ENCODE measurements at places on chromosomes 3 and 15.

GRCh38 chr15:95119041-95119610 is 887.8 kb downstream of the MCTP2 start:
- DNase-seq: no peak

DNA sequence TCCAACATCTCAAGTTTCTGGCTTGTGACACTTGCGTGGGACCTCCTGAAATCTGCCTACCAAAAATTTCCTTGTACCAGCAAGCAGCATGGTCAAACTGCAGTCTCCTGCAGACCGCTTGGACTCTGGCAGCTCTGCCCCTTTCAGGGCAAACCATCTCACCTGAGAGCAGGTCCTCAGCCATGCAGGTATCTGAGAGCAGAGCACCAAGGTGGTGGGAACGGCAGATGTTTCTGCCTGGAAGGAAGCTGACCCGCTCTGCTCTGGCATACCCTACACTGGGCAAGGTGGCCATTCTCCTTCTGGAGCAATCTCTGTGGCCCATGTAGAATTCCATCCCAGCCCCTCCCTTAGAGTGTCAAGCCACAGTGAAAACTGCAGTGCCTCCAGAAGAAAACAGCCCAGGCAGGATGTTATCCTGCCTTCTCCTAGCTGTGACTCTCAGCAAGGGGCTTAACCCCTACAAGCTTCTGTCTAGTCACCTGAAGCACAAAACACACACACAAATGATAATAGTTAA is 21.6 kb downstream of the MESD start:
- no peak for DNase-seq

DNA sequence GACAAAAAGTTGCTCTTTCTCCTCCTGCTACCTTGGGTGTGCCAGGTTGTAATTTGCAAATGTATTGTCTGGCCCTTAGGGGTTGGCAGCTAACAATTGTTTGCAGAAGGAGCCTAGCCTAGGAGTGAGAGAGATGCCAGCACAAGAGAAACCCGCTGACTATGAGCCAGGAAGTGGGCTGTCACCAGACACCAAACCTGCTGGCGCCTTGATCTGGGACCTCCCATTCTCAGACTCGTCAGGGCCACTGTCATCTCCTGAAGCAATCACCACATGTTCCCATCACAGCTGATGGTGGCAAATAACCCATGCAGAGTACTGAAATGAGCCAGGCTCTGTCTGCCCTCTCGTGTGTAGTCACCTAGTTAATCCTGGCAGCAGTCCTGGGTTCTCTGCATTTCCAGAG is 406.4 kb upstream of the NPAP1 start:
- no peak for DNase-seq

DNA sequence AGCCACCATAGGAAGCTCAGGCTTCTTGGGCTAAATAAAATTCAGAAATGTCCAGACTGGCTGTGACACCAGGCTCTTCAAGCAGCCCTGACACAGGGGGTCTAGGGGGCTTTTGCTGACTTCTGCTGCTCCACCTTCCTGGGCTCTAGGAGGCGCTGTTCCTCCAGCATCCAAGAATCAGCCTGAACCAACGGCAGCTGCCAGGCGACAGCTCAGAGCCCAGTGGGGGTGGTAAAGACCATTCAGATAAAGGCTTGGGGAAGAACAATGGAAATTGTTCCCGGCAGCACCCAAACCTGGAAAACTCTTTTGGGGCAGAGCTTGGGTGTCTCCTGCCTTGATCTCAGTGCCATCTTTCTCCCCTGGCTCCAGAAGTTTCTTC is 21.6 kb upstream of the PSTPIP1 start:
- DNase-seq: no peak

GRCh38 chr3:1824359-1824758 is 274.3 kb upstream of the CNTN4 start:
- no peak for DNase-seq

DNA sequence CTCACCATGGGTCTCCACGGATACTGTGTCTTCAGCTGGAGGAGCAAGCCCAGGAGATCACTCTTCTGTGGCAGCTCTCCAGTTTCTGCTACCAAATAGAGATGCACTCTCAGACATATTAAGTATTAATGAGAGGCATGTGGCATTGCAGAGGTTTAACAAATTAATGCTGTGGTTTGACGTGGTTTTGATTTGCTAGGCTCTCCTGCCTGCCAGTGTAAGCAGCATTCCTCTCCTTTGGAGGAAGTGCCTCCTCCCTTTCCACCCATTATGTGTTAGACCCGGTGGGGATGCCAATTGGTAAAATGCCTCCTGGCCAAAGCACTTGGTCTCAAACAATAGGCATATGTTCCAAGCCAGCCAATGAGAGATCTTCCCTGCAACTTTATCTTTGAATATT is 124.8 kb downstream of the MYLK start:
- DNase-seq: no peak

GRCh38 chr3:44682182-44682896 is 30.1 kb upstream of the ZNF502 start:
- DNase-seq: no peak

DNA sequence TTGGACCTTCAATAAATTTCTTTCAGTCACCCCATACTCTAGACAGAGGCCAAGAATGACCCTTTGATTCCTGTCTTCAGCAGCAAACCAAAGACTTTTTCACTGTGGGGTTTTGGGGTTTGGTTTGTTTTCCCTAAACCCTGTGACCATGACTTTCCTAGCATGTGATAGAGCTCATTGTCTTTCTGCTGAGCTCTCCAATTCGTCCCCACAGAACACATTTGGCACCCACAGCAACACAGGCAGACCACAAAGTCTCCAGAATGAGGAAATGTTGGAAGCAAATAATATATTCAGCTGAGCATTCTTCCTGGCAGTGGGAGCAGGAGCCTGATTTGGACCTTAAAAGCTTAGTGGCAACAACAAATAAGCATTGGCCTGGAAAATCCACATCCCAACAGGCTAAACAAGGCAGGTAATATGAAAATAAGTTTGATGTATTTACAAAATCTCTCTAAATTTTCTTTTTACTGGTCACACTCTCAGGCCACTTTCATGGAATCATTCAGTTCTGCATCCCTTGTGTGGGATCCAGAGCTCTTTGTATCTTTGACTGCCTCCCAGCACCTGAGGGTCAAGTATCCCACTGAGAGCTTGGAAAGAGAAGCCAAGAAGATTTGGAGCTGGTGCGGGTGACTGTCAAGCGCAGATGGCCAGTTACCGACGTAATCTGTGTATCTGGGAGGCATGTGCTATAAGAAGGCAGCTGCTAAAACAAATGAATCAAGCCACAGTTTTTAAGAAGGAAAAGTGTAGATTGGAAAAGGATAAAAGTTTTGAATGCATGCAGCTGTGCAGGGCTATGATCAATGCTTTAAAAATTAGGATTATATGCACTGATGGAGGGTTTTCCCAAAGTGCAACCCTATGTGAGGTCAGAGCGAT is 36.5 kb upstream of the CPB1 start:
- DNase-seq: no peak

GRCh38 chr3:161187046-161187445 is 34.1 kb upstream of the NMD3 start:
- DNase-seq: no peak

GRCh38 chr3:183266454-183266853 is 13.4 kb downstream of the B3GNT5 start:
- no peak for DNase-seq

- no peak for DNase-seq
Observed at GRCh38 chr3:136186846-136187245, 9.3 kb downstream of the MSL2 start.

- peak; percentile 46 for DNase-seq
Observed at GRCh38 chr15:75029378-75030022, 6.1 kb downstream of the PPCDC start.

DNA sequence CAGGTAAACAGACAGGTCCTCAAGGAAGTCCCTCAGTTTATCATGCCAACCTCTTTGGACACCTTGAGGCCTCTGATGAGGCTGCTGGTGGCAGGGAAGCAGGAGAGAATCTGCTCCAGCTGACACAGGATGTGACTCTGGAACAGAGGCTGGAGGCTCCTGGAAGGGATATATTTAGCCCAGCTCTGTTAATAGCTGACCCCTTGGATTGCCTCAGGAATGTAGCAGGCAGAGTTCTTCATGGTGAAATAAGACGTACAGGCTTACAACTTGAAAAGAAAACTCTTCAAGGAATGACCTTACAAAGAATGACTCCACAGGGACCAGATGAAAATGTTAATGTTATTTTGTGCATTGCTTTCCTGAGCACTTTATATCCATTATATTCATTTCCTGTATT is 90.5 kb downstream of the AQP9 start:
- DNase-seq: peak; percentile 72

GRCh38 chr3:130979117-130979516 is 47.5 kb downstream of the ASTE1 start:
- DNase-seq: no peak

GRCh38 chr3:19432669-19433068 is 284.4 kb downstream of the KCNH8 start:
- no peak for DNase-seq

DNA sequence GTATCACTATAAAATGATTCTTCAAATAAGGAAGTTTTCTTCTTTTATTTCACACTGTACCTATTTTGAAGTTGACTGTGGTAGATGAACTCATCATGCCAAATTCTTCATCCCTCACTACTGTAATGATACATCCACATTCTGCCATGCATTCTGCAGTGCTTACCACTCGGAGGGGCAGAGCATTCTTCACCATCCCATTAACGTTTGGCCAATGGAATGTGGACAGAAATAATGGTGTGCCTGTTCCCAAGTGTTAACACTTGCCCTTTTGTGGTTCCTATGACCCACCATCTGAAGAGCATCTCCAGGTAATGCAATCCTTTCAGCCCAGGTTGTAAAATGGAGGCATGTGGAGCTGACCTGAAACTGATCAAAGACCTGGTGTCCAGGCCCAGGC is 18.6 kb downstream of the GOLIM4 start:
- DNase-seq: no peak

DNA sequence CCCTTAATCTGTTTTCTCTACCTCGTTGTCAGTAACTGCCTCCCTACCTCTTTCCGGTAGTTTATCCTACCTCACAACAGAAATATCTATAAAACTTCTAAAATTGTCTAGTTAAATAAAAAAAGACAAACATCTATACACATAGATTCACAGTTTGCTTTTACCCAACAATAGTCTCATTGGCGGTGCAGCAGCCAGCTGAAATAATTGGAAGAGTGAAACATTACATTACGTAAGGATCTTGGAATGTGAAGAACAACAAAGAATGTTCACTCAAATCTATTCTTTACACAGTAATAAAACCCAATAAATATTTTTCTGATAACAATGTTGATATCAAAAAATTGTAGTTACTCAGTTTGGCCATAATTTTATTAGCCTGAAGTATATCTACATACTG is 115.5 kb upstream of the ARPP21 start:
- no peak for DNase-seq

DNA sequence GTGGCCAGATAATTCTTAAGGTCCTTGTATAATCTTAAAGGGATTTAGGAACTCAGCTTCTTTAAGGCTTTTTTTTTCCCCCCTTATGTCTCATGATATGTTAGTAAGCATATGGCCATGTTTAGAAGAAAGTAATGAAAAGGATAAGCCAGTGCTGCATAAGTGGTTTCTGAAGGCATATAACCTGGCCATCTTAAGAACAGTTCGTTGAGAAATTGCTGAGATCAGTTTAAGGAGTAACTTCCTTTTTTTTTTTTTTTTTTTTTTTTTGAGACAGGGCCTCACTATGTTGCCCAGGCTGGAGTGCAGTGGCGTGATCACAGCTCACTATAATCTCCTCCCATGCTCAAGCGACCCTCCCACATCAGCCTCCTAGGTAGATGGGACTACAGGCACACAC is 51.7 kb downstream of the UBE2E2 start:
- DNase-seq: no peak

GRCh38 chr15:74716651-74717050 is 8.7 kb downstream of the CYP1A1 start:
- DNase-seq: no peak

DNA sequence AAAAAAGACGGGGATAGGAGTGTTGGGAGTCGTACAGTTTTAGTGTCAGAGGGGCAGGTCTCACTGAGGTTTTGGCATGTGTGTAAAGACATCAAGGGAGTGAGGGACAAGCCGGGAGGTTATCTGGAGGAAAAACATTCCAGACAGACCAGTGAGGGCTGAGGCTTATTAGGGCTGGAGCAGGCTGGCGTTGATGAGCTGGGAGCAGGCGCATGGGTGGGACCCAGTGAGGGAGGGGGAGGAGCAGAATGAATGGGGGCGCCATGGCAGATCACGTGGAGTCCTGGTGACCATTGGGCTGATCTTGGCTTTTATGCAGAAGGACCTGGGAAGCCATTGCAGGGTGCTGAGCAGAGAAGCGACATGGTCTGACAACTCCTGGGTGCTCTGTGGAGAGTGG is 180.2 kb downstream of the SLCO3A1 start:
- DNase-seq: no peak

GRCh38 chr3:186760897-186761447 is 22.4 kb upstream of the EIF4A2 start:
- no peak for DNase-seq

DNA sequence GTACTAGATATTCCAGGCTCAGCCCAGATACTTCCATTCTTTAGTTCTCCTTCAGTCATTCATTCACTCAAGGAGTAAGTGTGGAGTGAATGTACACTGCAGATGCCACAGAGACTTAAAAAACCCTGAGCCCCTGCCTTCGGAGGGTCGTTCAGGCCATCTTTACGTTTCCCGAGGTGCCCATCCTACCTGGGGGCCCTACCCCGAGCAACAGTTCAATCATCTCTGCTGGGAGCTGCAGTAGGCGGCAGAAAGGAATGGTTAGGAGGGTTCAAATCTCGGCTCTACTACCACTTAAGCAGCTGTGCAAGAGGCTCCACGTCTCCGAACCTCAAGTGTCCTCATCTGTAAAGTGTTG is 613 bp downstream of the SEC13 start:
- DNase-seq: no peak

DNA sequence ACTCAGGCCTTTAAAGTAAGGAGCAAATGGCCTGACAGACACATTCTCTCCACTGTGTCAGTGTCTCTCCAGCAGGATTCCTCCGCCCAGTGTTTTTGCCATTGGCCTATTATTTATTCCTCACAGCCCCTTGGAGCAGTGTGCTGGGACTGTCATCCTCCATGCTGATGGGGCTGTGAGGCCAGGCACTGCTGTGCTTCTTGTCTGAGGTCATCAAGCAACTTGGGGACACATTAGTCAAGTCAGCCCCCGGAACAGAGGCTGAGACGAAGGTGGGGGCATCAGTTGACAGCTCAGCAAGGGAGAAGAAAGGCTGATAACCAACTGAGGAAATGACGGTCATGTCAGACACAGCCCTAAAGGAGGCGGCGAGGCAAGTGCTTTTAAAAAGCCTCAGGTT is 67.4 kb downstream of the XXYLT1 start:
- no peak for DNase-seq

- DNase-seq: no peak
Observed at GRCh38 chr3:53192608-53193007, 31.6 kb downstream of the PRKCD start.

DNA sequence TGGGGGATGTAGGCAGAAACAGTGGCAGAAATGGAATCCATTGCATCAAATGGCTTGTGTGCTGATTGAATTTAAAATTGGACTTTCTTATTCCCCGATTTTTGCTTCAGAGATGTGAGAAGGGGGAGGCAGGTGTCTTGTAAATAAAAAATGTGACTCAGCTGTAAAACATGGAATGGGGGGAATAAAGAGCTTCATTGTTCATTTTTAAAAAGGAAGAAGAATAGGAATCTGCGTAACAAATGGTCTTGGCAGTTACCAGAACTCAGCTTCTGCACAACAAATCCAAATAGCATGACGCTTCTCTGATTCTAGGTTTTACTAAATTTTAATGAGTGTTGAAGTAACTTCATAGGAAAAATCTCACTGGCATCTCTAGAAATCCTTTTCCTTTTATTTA is 323.9 kb upstream of the GBE1 start:
- DNase-seq: no peak
